ENCODE measurements at places on chromosomes 2 and 18.
A peak's percentile ranks its signal among the peaks of the same experiment; 100 is the strongest.

- no peak for DNase-seq
These were observed 58.9 kb downstream of the FAM168B start for GRCh38 chr2:131034122-131035051.

DNA sequence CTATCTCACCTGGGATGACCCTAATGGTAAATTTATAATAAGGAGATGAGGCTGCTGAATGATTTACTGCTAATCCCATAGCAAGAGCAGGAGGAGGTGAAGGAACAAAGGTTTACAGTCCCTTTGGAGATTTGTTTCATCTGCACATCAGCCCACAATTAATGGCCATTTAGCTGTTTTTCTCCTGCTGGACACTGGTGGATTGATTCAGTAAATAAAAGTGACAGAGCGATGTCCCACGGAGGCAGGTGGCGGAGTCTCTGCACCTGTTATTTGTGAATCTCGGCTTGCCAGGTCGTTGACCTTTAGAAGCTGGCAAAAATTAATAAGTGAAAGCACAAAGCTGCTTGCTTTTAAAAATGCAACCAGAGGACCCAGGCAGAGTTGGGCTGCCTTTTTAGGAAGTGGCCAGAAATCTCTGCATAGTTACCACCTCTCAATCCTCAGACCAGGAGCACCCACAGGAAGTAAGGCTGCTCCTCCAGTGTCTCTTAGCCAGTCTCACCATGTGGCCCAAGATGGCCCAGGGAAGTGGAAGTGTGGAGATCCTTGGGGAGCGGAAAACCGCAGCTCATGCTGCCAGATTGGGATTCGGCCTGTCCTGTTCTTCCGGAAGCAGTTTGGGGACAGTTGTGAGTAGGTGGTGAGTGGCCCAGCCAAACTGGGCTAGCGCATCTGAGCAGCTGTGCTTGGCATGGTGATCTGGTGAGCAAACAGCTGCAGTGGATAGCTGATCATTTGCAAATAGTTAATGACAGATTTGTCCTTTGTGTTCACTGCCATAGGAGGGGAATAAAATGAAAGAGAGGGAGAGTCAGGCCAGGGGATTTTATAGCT lies 1005.7 kb upstream of the PIK3C3 start:
- no peak for DNase-seq

DNA sequence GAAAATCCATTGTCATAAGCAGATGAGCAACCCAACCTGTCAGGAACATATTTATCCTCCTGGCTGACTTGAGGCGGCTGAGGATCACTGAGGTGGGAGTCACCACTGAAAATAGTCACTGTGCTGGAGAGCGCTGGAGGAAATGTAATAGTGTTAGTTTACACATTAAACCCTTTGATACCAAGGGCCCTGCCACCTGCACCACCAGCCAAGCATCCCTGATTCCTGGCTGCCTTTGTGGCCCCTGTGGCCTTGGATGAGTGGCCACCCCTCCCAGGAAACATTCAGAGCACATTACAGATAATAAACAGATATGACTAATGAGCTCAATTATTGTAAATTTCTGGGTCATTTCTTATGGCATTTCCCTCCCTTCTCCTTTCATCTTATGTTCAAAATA lies 105.9 kb downstream of the LYPD1 start:
- DNase-seq = no peak

DNA sequence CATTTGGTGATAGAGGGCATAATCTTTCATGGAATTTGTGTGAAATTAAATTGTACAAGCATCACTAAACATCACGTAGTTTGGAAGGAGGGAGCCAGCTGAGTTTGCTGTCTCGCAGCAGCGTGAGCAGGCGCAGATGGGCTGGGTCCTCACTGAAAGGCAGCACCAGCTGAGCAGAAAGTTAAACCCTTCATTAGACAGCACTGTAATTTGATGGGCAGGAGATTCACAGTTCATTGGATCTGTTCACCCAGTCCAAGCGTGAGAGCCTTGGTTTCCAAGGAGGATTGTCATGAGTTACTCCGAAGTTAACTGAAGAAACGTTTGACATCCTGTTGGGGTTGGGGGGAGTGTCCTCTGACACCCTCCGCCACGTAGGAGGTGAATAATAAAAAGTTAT lies 89.8 kb upstream of the NFATC1 start:
- no peak for DNase-seq

DNA sequence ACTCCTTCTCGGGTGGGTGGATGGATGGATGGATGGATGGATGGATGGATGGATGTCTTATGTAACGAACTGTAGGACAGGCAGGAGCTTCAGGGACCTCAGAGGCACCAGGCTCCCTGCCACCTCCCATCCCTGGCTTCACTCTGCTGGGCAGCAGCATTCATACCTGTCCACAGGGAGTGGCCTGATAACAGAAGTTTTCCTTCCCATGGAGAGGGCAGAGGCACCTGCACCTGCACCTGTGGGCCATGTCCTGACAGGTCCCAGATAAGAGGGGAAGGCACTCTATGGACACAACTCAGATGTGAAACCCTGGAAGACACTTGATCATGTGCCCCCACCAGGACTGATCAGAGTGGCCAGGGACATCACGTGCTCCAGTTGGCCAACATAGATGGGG lies 142.3 kb downstream of the GBX2 start:
- DNase-seq = no peak

GRCh38 chr2:209423562-209424198 lies at the start of gene MAP2:
TSS of gene MAP2 (plus strand) at chr2:209424047. CDS start at chr2:209653171, 229,124 bp downstream.
- peak; percentile 30 for DNase-seq

DNA sequence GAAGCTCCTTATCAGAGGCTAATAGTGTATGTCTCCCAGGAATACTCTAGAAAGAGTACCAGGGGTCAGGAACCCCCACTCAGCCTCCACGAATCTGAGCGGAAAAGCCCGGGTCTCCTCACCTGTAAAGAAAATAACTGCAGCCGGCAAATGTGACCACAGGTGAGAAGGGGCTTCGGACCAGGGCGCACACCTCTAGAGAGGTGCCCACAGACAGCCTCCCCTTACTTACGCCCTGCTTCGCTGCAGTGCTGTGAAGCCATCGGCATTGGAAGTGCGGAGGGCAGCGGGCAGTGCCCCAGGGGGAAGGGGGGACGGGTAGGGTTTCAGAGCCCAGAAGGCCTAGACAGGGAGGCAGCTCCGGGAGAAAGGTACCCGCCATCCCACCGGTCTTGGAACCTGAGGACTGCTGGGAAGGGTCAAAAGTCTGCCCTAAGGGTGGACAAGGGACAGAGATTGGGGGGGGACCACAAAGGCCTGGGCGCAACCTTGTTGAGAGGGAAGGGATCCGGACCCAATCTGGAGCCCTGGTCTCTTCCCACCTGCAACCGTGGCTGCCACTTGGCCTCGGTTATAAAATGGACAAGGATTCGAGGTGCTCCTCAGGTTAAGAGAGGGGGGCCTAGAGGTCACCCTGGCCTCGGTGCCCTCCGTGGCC lies 642 bp upstream of the STEAP3 start:
- DNase-seq = no peak

GRCh38 chr2:66170744-66171330 lies 264.1 kb upstream of the MEIS1 start:
- DNase-seq = no peak

- no peak for DNase-seq
These were observed 24.0 kb downstream of the CERKL start for GRCh38 chr2:181632733-181633401.

- DNase-seq = no peak
These were observed 11.0 kb upstream of the OSR1 start for GRCh38 chr2:19369341-19369955.

DNA sequence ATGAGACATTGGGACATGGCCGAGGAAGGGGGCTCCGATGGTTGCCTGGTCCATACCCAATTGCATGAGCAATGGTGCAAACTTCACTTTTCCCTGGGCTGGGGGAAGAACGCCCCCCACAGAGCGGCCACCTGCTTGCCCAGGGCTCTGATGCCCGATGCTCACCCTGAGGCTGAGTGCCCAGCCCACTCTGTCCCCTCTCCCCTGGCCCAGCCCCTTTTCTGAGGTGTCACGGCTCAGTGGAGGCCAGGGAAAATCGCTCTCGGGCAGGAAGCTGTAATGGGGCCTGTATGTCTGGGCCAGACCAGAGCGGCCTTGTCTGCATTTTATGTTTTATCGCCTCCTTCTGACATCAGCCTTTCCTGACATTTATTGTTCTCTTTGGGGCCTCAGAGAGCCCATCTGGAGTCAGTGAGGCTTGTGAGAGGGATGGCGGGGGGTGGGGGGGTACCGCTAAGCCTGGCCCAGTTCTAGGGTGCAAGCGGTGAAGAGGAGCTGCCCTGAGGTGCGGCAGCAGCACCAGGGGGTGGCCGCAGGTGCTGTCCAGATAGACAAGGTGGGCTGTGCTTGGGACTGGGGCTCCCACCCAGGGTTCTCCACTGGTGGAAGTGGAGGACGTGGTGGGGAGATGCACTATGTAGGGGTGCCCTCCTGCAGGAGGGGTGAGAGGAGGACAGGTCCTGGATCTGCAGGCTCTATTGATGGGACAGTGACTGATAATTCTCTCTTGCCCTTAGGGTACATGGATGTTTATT lies 46.2 kb downstream of the INHBB start:
- no peak for DNase-seq

GRCh38 chr2:112906276-112906675 lies 4.7 kb upstream of the IL37 start:
- DNase-seq = no peak
